8988T (cell line): ENCODE measurements at places on chromosomes 3 and 15.
A peak's percentile ranks its signal among the peaks of the same experiment; 100 is the strongest.

GRCh38 chr3:11820531-11821041 lies 26.1 kb downstream of the TAMM41 start:
- DNase-seq: no peak

DNA sequence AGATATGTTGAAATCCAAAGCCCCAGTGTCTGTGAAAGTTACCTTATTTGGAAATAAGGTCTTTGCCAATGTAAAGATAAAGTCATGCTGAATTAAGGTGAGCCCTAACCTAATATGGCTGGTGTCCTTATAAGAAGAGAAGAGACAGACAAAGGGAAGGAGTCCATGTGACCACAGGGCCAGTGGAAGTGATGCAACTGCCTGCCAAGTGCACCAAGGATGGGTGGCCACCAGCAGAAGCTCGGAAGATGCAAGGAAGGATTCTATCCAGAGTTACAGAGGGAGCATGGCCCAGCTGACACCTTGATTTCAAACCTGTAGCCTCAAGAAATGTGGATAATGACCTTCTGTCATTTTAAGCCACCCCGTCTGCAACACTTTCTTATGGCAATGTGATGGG lies 35.3 kb upstream of the PGPEP1L start:
- no peak for DNase-seq

DNA sequence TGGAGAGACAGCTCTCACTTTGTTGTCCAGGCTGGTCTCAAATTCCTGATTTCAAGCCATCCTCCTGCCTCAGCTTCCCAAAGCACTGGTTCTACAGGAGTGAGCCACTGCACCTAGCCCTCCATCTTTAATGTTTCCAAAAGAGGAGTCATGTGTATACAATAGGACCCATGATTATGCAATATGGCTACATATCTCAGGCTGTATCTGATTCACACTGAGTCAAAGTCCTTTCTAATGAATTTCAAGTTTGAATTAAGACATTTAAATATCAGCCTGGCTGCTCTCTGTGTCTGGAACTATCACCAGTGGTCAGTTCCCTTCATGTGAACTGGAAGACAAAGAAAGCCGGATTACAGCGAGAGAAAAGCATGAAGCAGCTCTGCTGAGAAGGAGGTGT lies 90.5 kb downstream of the MINAR1 start:
- DNase-seq: no peak

DNA sequence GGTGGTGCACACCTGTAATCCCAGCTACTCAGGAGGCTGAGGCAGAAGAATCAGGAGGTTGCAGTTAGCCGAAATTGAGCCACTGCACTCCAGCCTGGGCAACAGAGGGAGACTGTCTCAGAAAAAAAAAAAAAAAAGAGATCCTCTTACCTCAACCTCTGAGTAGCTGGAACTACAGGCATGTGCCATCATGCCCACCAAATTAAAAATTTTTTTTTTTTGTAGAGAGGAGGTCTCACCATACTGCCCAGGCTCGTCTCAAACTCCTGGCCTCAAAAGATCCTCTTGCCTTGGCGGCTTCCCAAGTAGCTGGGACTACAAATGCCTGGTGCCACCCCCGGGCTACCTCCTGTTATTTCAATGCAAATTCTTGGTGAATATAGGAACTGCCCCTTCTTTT lies 1.5 kb downstream of the UMPS start:
- DNase-seq: no peak

DNA sequence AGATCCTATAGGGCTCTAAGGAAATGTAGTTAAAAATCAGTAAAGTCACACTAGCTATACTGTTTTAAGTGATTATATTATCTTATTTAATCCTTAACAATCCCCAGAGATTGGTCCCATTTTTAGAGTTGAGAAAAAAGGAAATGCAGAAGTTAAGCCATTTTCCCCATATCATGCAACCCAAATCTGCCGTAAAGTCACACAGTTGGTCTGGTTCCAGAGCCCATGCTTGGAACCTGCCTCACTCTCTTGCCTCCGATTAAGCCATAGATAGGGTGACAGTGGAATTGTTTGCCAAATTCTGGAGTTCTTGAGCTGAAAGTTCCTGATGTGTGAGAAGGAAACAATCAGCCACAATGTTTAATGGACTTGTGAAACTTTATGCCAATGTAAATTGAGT lies 2.3 kb upstream of the P2RY13 start:
- no peak for DNase-seq

DNA sequence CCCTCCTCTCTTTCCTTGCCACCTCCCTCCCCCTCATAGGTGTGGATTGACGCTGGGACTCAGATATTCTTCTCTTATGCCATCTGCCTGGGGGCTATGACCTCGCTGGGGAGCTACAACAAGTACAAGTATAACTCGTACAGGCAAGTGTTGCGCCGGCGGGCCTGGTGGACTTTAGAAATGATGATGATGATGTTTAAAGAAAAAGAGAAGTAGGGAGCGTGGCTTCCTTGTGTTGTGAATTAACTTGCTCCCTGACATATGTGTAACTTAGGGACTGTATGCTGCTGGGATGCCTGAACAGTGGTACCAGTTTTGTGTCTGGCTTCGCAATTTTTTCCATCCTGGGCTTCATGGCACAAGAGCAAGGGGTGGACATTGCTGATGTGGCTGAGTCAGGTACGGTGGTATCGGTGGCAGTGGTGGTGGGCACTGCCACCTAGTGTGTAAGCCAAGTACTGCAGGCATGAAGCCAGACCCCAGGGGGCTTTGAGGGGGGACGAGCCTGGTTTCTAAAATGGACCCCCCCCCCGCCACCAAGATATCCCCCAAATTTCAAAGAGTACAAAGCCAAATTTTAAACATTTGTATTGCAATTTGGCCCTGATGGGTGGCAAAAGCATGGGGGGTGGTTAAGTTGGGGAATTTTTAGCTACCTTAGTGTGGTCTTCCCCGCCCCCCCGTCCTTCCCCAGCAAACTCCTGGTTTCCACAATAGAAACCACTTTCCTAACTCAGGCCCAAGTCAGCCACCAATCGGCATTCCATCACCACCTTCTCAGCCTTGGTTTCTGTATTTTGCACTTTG lies 65.6 kb downstream of the SLC6A6 start:
- DNase-seq: peak; percentile 97

GRCh38 chr15:44706401-44706800 lies 4.7 kb downstream of the PATL2 start:
- DNase-seq: no peak

GRCh38 chr3:182711261-182711683 lies 82.0 kb upstream of the ATP11B start:
- no peak for DNase-seq

GRCh38 chr3:57080171-57080570 lies 19.7 kb downstream of the SPATA12 start:
- DNase-seq: no peak

DNA sequence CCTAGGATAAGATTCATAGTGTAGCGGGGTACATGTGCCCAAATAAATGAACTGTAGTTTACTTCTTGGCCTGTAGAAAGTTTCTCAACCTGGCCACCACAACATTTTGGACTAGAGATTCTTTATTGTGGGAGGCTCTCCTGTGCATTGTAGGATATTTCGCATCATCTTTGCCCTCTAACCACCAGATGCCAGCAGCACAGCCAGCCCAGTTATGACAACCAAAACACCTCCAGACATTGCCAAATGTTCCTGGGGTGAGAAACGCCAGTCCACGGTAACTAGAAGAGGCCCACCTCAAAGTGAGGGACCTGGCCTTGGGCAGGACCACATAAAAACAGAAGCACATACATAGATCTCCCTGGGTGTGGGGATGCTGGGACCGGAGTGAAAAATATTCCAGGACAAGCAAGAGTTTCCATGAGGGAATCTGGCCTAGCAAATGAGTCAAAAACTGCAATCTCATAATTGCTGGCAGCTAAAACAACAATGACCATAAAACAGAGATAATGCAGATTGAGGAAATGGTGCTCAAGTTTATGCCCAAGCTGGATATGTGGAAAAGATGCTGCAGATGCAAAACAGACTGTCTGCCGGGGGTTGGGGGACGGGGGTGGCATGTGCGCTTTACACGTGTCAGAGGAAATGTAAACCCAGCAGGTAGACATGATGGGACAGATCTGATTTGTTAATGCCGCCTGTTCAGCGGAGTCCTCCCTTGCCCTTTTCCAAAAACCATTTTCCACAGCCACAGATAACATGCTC lies 39.7 kb downstream of the ARHGEF3 start:
- no peak for DNase-seq

- no peak for DNase-seq
Observed at GRCh38 chr3:22587446-22587845, 615.7 kb upstream of the UBE2E2 start.

DNA sequence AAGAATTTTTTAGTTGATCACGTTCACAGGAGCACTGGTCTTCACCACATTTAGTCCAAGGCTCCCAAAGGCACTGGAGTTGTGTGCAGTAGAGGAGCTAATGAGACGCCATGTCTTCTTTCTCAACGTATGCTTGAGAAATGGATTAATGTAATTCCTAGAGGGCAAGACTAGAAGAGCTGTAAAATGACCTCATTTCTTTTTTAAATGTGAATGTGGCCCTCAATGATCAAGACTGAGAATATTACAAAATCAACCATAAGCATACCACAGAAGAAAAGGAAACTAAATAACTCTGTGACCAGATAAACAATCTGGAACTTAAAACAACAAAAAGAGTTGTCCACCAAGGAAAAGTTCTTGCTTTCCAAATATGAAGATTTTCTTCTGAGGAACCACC lies 112.1 kb upstream of the THBS1 start:
- no peak for DNase-seq

- no peak for DNase-seq
Observed at GRCh38 chr3:79253704-79254103, 514.1 kb downstream of the ROBO1 start.

DNA sequence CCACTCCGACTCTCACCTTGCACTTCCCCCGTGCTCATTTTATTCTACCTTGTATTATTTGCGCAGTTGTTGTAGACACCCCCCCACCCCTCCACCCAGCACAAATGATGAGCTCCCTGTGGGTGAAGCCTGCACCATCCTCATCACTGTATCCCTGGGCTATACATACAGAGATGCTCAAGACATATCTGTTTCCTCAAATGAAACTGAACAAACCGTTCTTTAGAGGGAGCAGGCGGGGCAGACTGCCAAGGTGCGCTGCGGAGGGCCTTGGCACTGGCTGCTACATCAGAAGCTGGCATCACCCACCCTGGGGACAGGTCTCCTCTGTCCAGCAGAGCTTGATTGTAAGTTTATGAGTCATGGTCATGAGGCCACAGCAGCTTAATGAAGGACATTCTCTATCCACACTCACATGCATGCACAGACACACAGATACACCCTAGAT lies 29.0 kb downstream of the ADCY5 start:
- DNase-seq: no peak

DNA sequence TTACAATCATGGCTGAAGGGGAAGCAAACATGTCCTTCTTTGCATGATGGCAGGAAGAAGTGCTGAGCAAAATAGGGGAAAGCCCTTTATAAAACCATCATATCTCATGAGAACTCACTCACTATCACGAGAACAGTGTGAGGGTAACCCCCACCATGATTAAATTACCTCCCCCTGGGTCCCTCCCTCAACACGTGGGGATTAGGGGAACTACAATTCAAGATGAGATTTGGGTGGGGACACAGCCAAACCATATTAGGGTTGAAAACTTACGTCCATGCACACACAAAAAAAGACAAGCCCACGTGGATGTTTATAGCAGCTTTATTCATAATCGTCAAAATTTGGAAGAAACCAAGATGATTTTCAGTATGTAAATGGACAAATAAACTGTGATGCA lies 72.3 kb downstream of the RPL22L1 start:
- DNase-seq: no peak

DNA sequence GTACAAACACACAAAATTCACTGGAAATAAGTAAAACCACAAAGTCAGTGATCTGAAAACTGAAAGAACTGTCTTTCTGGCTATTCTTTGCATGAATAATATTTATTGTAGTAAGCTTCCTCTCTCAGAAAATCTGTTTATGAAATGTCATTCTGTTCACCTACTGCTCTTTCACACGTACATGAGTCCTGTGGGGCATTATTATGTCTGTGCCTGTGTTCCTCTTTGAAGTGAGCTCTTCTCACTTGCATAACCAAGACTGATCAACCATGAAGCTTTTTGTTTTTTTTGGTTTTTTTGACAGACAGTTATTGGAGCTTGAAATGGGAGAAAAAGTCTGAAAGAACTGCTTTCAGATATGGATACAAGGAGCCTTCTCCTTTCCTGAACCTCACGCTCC lies 195.8 kb downstream of the PLCH1 start:
- no peak for DNase-seq

DNA sequence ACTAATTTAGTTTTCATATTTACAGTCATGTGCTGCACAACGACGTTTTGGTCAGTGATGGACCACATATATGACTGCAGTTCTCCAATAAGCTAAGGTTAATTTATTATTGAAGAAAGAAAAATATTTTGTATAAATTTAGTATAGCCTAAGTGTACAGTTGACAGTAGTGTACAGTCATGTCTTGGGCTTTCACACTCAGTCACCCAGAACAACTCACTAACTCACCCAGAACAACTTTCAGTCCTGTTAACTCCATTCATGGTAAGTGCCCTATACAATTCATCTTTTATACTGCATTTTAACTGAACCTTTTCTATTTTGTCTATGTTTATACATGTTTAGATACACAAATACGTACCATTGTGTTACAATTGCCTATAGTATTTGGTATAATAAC lies 3.8 kb upstream of the GABRR3 start:
- DNase-seq: no peak

DNA sequence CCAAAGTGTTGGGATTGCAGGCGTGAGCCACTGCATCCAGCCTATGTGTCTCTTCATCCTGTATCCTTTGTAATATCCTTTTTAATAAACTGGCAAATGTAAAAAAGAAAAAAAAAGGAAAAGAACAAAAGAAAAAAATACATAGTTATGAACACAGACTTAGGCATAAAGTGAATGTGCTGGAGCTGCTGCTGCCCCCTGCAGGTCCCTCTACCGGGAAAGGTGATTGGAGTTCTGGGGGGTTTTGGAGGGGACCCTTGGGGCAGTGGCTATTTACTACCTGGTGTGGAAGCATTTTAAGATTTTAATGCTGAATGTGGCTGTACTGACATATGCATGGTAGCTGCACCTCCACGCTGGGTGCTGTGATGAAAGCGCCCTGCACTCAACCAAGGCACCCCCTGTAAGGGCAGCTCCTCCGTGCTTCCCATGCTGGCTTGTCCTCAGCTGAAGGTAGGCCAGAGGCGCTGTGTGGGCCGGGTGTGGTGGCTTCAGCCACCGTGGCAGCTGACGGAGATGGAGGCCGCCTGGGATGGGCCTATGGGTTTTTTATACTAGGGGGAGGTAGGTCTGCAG lies 49.9 kb downstream of the RPLP1 start:
- DNase-seq: no peak

- no peak for DNase-seq
Observed at GRCh38 chr3:125134952-125135351, 77.6 kb downstream of the SLC12A8 start.

DNA sequence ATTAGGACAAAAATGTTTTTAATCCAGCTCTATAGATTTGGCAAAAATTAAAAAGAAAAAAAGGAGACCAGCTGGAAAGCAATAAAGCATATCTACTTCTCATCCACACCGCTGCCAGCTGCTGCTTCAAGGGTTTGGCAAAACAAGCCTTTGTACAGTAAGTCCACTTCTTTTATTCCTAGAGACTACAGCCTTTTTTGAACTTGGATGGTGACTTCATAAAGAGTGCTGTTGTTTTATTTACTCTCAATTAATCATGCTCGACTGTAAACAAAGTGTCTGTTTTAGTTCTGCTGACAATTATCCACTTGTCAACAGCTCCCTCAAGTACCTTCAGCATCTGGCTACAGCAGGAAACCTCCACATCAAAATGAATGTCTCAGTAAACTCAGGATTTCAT lies 12.3 kb upstream of the FOXB1 start:
- DNase-seq: no peak
